ENCODE measurements at places on chromosomes 12 and 14.

GRCh38 chr14:34252227-34252626 lies 209.8 kb downstream of the SPTSSA start:
- DNase-seq = no peak

GRCh38 chr12:50314636-50315312 lies 31.5 kb upstream of the LIMA1 start:
- peak; percentile 2 for DNase-seq

- peak; percentile 53 for DNase-seq
These were observed 165.4 kb downstream of the DERA start for GRCh38 chr12:16076557-16076956.

DNA sequence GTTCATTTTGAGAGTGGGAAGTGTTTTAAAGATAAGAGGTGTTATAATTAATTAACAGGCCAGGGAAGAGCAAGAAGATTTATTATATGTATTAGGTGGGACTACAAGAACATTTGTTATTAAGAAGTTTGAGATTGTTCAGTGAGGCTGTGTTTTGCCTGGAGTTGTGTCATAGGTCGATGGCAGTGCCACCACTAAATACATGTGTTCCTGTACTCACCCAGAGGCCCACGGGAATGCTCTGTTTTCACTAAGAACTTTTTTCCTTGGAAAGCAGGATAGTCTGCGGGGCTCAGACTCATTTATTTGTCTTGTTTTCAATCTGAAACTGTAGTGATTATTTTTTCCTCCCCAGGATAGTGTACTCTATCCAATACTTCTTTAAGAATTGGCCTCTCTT lies 10.1 kb downstream of the IRAK3 start:
- DNase-seq = no peak

GRCh38 chr12:116635487-116635886 lies 76.3 kb downstream of the MAP1LC3B2 start:
- no peak for DNase-seq

DNA sequence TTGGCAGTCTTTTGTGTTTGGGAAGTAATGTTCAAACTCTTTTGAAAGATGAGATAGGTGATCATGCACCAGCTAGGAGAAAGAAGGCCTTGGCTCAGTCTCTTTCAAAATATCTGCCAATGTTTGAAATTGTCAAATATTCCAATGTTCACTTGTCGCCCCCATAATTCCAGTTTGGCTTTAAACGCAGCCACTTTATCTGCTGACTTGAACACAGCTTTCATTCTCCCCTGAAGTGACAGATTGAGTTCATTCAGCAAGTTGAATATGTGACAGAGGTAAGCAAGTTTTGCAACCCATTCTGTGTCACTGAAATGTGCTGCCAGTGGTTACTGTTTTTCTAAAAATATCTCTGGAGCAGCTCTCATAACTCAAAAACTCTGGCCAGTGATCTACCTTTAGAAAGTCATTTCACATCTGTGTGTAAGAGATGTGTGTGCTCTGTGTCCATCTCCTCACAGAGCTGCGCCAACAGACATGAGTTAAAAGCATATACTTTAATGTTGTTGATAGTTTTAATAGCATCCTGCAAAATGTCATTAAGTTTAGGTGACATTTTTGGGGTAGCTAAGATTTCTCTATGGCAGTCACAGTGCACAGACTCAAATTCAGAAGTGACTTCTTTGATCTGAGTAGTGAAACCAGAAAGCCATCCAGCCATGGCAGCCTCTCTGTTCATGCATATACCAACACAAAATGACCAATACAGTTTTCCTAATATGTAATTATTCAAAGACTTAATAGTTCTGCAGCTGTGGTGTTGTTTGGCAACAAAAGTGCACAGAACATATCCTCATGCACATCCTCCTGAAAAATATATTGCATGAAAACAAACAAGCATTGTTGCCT lies 614.3 kb upstream of the MIS18BP1 start:
- DNase-seq = no peak

DNA sequence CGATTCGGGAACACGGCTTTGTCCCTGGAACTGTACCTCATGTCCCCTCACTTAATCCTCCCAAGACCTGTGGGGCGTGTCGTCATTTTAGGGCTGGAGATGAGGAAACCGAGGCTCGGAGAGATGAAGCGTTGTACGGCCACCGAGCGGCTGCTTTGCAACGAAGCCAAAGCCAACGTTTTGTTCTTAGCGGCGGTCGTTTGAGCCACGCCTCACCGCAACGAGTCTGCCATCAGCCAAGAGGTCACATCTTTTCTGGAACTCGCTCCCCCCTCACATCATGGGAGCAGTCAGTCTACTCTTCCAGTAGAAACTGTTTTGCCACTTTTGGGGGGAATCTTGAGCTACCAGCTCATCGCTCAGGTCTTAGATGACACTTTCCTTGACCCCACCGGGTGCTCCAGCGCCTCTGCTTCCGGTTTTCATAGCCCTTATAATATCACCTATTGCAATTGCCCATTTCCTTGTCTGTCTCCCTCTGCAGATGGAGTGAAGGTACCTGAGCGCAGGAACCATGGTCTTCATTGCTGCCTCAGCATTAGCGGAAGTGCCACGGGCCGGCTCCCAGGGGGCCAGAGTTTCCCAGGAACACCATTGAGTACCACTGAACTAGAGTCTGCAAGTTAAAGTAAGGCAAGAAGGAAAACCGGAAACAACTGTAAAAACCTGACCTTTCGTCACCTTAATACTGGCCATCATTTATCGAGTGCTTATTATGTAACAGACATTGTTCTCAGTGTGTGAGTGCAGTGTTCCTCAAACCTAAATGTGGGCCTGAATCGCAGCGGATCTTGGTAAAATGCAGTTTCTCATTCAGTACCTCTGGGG lies 19.6 kb downstream of the NINJ2 start:
- DNase-seq = no peak

- DNase-seq = no peak
These were observed at the start of gene OR6C3 for GRCh38 chr12:55330446-55330845. Gene OR6C3 (plus strand): TSS chr12:55330746. CDS start chr12:55331701, 955 bp downstream.

DNA sequence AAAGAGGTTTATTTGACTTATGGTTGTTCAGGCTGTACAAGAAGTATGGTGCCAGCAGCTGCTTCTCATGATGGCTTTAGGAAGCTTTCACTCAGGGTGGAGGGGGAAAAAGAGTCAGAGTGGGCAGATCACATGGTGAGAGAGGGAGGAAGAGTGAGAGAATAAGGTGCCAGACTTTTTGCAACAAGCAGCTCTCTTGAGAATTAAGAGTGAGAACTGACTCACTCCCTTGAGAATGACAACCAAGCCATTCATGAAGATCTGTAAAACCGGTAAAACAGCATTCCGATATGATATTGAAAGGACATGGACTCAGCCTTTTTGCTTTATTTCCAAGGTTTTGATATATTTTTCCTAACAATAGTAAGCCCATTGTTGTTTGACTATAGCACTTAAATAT lies 501.2 kb downstream of the GALC start:
- DNase-seq = no peak

GRCh38 chr12:32826807-32827412 lies 69.7 kb downstream of the PKP2 start:
- DNase-seq = no peak

- no peak for DNase-seq
These were observed 32.9 kb downstream of the ARID2 start for GRCh38 chr12:45762185-45763110.
